ENCODE measurements at places on chromosomes 2 and 18. TPM values are rescaled to one million over a fixed set of nuclear protein-coding genes. Genes with fewer than 3 reads are reported as not detected.

DNA sequence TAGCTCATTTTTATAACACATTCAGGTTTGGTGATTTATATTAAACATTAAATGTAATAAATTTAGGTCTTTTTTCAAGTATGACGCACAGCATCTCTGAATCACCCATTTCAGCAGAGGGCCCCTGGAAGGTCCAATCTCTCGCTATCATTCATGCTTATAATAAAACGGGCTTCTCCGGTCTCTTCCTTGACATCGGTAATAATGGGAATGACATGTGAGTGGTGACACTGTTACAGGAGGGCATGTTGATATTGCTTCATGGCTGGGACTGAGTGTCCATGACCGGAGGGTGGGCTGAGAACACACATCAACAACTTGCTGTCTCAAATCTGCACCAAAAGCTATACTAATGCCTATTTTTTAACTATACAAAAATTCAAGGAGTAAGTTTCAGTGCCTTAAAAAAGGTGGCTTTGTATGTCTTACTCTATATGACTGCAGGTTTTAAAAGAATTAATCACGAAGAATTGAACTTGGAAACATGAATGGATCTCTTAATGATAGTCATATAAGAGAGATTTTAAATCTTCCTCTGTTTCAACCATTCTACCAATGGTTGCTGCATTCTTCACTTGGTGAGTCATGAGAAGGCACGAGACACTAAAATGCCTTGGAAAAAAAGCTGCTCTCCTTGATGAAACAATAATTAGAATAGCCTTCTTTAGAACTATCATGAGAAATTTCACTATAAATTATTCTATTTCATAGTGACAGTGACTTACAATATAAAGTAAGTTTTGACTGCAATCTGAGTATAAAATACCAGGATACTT is 101.9 kb upstream of the NRP2 start:
- DNase-seq: no peak

GRCh38 chr2:212923393-212923792 is 228.0 kb downstream of the IKZF2 start:
- DNase-seq: no peak

DNA sequence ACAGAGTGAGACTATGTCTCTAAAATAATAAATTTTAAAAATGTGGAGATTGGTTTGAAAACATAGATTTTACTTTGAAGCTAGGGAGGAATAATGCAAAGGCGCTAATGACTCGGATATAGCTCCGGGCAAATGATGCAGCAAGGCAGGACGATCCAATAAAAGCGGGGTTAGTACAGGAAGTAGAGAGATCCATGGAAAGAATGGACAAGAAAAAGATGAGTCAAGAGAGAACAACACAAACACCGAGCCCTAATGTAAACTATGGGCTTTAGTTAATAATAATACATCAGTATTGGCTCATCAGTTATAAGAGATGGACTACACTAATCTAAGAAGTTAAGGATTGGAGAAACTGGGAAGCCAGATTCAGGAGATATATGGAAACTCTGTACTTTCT is 74.5 kb downstream of the QPCT start:
- DNase-seq: no peak

DNA sequence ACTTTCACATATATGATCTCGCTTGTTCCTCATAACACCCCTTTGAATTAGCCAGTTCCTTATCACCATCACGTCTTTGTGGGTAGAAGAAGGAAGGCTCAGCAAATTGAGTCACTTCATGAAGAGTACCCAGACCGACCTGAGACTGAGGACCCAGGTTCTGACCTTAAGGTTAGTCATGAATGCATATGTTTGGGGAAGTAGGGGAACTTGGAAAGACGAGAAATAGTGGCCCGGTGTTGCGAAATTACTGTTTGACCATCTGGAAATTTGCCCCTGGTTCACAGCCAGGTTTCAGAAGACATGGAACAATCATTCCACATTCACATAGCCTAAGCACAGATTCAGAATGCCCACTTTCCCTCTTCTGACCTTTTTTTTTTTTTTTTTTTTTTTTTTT is 59.8 kb downstream of the MEIS1 start:
- DNase-seq: no peak

DNA sequence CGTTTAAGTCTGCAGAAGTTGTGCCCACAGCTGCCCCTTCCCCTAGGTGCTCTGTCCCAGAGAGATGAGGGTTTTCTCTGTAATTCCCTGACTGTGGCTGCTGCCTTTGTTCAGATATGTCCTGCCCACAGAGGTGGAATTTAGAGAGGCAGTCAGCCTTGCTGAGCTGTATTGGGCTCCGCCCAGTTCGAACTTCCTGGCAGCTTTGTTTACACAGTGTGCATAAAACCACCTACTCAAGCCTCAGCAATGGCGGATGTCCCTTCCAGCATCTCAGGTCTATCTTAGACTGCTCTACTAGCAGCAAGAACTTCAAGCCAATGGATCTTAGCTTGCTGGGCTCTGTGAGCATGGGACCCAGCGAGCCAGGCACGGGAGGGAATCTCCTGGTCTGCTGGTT is 48.1 kb downstream of the LHCGR start:
- no peak for DNase-seq

DNA sequence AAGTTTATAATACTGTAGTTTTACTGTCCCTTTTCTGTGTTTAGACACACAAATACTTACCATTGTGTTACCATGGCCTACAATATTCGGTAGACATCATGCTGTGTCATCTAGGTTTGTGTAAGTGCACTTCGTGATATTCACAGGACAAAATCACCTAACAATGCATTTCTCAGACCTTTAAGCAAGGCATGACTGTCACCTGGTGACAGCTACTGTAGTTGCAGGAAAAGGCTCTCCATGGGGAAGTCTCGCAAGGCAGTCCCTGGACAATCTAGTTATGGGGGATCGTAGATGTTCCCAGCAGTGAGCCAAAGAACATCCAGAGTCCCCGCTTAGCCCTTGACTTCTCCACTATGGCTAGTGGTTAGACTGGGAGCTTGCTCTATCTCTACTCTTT is 73.1 kb downstream of the EIF2AK3 start:
- DNase-seq: no peak

DNA sequence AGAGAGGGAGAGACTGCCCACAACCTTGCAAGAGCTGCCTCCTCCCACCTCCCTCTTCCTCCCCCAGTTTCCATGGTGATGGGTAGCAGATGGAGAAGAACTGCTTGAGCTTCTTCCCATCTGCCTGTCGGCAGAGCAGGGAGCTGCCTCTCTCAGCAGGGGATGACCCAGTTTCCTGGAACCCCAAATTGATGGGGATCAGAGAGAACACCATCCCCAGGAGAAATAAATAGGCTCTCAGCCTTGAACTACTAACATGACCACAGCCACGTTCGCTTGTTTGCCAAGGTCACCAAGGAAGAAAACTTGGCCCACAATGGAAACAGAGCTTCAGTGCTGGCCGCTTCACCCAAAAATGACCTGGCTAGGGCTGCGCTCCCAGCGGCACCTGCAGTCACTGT is 82.2 kb downstream of the ADD2 start:
- no peak for DNase-seq

GRCh38 chr2:86226070-86226469 is 26.8 kb downstream of the MRPL35 start:
- no peak for DNase-seq

- no peak for DNase-seq
These were observed 61.6 kb downstream of the ADI1 start for GRCh38 chr2:3457524-3458395.

- DNase-seq: no peak
These were observed 7.9 kb upstream of the THUMPD2 start for GRCh38 chr2:39786761-39787522.

- no peak for DNase-seq
These were observed 72.7 kb upstream of the REV1 start for GRCh38 chr2:99562516-99562915.

DNA sequence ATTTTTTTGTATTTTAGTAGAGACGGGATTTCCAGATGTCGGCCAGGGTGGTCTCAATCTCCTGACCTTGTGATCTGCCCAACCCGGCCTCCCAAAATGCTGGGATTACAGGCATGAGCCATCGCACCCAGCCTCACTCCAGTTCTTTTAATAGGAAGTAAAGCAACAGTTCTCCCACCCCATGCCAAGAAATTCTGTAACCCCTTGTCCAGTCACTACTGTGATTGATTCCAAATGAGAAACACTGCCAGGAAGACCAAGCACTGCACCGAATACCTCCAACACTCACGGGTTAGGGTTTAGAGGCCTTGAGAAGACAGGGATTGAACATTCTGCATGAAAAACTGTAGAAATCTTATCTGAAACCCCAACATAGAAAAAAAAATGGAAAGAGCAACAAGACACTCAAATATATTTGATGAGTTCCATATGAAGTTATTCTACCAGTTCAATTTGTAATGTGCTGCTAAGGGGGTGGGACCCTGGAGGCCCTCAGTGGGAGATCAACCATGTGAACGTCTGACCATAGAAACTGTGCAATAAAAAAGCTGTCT is 48.2 kb upstream of the BIN1 start:
- DNase-seq: no peak

- DNase-seq: no peak
These were observed 72.6 kb downstream of the NRP2 start for GRCh38 chr2:205754924-205755321.

- no peak for DNase-seq
These were observed 24.7 kb upstream of the MBP start for GRCh38 chr18:77157312-77157711.

- no peak for DNase-seq
These were observed 41.6 kb downstream of the GPR155 start for GRCh38 chr2:174445248-174445647.

- DNase-seq: no peak
These were observed 47.2 kb upstream of the GPR17 start for GRCh38 chr2:127598711-127599110.

DNA sequence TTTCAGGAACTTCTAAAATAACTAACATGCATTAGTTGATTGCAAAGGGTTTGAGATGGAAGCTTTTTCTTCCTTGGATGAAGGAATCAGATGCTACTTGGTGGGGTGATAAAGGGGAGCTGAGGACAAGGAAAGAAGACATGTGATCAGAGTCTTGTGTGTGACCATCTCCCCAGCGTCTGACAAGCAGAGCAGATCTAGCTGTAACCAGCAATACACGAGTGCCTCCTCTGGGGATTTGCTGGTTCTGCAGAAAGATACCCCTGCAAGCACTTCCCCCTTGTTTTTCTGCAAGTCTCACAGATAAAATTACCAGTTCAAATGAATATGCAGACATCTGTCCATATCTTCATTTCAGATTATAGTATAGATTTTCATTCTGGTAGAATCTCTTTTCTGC is 2.7 kb downstream of the CDH7 start:
- DNase-seq: peak; percentile 18

GRCh38 chr2:185404578-185404977 is 334.0 kb upstream of the FSIP2 start:
- DNase-seq: no peak

- DNase-seq: no peak
These were observed 739 bp downstream of the SIX2 start for GRCh38 chr2:45008296-45009129.

Gene LYPD6
- 0.31 TPM for total RNA-seq

Gene SLC4A3
- total RNA-seq: 13.5 TPM

Gene ALK
- not detected for total RNA-seq

Gene LYG2
- not detected for total RNA-seq

Gene CHST9
- 0.05 TPM for total RNA-seq

Gene OXER1
- total RNA-seq: 0.10 TPM

Gene ITSN2
- total RNA-seq: 57.7 TPM

Gene MAPRE2
- 14.1 TPM for total RNA-seq

Gene HIBCH
- total RNA-seq: 21.7 TPM

Gene RGPD5
- total RNA-seq: 97.9 TPM

All from Panc1 (cell line).